ENCODE measurements at places on chromosomes 7 and 10.

GRCh38 chr7:32679192-32679591, 183.9 kb downstream of the AVL9 start:
- DNase-seq, result no peak

GRCh38 chr7:29115753-29116152, 30.6 kb downstream of the CPVL start:
- no peak for DNase-seq

GRCh38 chr10:62037166-62037831, 135.8 kb downstream of the ARID5B start:
- no peak for DNase-seq

GRCh38 chr10:86288695-86289576, 77.7 kb downstream of the GRID1 start:
- no peak for DNase-seq

DNA sequence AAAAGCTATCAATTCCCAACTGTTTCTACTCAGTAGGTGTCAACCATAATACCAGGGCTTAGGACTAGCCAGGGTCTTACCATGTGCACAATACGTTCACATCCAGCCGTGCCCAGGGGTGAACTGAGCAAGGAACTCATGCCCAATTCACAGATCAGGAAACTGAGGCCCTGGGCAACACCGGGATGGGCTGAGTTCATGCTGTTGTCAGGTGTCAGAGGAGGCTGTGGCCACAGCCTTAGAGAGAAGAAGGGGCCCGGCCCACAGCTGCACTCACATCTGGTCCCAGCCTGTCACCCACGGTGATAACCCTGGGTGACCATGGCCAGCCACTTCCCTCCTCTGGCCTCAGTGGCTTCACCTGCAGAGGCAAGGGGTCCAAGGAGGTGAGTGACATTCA, 92.0 kb downstream of the FAM53B start:
- DNase-seq, result peak; percentile 19

- peak; percentile 61 for DNase-seq
These were observed at the start of gene ATRNL1 for GRCh38 chr10:115093286-115093775. ATRNL1 (plus strand) TSS chr10:115093365; CDS start chr10:115093751, 386 bp downstream.

GRCh38 chr10:59688921-59689351, 20.7 kb downstream of the SLC16A9 start:
- DNase-seq, result no peak

DNA sequence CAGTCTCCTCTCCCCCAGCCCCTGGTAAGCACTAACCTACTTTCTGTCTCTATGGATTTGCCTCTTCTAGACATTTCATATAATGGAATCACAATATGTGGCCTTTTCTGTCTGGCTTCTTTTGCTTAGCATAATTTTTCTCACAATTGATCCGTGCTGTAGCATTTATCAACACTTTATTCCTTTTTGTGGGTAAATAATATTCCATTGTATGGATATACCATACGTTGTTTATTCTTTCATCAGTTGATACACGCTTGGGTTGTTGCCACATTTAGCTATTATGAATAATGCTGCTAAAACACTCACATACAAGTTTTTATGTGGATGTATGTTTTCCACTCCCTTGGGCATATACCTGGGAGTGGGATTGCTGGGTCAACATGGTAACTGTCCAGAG, 25.8 kb downstream of the MCM10 start:
- DNase-seq, result no peak

DNA sequence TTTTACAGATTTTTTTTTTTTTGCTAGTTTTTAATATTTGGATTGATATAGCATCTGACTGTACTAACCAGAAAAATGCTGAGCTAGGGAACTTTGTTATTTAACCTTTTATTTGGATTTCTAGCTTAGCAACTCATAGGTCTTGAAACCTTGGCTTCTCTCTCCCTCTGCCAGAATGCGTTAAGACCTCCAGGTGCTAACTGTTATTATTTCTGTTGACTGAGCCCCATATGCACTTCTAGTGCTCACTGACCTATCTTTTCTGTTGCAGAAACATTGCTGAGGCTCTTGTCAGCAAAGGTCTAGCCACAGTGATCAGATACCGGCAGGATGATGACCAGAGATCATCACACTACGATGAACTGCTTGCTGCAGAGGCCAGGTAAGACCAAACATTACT, 143.6 kb downstream of the LRRC4 start:
- DNase-seq, result no peak

DNA sequence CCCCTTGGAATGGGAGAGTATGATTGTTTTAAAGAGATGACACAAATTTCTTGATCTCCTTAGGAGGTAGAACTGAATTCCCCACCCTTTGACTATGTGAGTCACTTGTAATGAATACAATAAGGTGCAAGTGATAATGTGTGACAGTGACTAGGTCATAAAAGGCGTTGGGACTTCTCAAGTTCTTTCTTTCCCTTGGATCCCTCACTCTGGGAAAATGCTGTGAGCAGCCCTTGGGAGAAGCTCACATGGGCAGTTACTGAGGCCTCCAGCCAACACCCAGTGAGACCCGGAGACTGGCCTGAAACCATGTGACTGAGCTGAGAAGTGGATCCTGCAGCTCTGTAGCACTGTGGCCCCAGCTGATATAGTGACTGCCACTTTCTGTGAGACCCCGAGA, 66.4 kb upstream of the FAM180A start:
- DNase-seq, result no peak

DNA sequence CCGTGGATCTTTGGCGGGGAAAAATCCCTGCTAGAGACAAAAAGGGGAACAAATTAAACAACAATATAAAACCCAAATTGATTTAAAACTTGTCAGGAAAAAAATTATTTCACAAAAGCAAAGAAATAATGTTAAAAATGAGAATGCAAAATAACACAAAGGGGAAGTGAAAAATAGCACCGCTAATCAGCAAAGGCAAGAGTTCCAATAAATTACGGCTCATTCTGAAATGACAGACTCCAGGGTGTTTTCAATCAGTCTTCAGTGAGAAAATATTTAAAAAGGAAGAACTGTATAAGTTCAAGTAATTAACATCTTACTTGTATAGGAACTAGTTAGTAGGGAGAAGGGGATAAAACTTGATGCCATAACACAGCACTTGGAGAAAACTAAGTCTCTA, 336.8 kb downstream of the LRRTM3 start:
- no peak for DNase-seq

- DNase-seq, result peak; percentile 83
These were observed 1.5 kb upstream of the NRP1 start for GRCh38 chr10:33335801-33336581.

GRCh38 chr7:100692578-100692961, 1.5 kb downstream of the GIGYF1 start:
- DNase-seq, result no peak

DNA sequence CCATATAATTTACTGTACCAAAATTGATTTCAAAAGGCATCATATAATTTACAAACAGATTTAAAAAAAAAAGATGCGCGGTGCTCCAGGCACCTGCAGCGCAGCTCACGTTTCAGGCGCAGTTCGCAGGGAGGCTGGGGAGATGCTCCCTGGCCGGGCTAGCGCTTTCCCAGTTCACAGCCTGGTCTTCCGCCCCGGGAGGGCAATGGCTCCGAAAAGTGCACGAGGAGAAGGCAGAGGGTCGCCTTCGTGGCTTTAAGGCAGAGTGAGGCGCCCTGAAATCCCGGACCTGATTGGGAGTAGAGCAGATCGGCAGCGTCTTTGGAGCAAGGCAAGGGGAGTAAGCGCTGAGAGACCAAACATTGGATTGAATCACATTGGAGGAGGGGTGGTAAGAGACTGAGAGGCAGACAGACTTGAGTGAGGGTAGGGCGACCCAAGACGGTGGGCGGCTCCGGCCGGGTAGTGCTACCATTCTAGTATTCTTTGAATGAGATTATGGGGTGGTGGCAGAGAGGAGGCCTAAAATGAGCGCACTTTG, 1.5 kb downstream of the NEUROG3 start:
- no peak for DNase-seq

GRCh38 chr7:93530701-93531100, 43.8 kb downstream of the CALCR start:
- DNase-seq, result no peak

GRCh38 chr7:144884896-144885295, 49.0 kb upstream of the TPK1 start:
- no peak for DNase-seq

DNA sequence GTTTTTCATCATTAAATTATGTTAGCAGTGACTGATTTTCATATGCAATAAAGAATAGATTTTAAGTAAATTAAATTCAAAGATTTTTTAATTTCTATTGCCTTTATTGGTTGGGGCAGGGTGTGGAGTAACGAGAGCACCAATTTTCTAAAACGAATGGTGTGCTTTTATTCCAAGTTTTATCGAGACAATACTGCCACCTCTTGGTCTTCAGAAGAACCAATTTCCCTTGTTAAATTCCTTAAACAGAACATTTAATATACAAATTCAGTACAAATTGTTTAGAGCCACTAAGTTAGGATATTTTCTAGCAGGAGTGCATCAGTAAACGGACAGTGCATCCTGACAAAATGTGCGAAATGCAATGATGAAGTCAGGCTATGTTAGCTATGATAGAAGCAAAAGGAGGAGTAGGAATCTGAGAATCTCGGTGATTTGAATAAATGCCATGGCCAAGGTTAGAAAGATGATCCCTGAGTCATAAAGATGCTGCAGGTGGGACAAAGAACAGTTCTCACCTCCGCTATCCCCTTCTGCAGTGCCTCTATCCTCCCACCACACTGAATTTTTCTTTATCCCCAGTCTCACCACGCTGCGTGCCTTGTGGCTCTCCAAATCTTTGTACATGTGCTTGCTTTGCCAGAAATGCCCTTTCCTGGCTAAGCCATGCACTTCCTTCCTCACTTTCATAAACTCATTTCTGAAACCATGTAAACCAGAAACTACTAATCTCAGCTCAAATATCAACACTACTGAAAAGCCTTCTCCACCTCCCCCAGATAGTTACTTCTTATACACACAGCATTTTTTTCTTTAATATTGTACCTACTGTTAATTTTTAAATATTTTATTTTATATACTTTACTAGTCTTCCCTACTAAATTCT, 31.9 kb upstream of the AGBL3 start:
- DNase-seq, result no peak

GRCh38 chr7:129859183-129859582, 93.6 kb downstream of the UBE2H start:
- DNase-seq, result no peak

DNA sequence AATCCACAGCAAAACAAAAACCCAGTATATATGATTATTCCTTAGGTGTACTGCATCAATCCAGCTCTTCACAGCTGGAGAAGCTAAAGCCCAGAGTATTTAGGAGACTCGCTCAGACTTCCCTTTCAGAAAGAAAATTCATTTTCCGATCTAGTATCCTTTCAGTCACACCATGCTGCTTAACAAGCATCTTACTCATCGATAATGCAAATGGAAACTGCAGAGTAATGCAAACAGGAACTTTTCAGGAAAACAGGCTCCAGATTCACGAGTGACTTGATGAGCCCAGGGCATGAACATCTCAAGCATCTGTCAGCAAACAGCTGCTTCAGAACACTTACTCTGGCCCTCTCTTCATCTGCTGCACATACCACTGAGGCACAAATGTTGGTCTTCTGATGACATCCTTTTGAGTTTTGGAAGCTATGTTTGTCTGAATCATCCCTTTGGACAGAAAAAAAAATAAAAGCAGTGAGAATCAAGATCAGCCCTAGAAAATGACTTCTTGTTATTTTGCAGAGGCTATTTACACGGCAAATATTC, 24.9 kb upstream of the ZC3HAV1L start:
- no peak for DNase-seq

- no peak for DNase-seq
These were observed 5.4 kb upstream of the ZMYND11 start for GRCh38 chr10:129810-130209.

- DNase-seq, result peak; percentile 42
These were observed 145.6 kb downstream of the ADAM12 start for GRCh38 chr10:126242397-126243260.

DNA sequence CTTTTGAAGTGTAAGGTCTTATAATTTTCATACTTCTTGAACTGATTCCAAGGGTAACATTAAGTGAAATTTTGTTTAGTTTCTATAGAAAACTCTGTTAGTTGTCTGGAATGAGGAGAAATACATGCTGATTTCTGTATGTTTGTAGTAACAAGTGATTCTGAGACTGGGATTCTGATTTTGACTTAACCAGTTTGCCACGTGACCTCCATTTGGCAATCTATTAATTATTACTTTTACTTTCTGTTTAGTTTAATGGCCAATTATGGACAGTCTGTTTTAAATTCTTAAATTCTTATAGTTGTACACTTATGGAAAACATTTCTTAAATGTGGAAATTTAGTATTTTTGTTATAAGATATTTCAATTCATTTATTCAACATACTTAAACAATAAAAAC, 163.1 kb downstream of the ADK start:
- no peak for DNase-seq

GRCh38 chr10:34299105-34299611, 515.9 kb downstream of the PARD3 start:
- no peak for DNase-seq

DNA sequence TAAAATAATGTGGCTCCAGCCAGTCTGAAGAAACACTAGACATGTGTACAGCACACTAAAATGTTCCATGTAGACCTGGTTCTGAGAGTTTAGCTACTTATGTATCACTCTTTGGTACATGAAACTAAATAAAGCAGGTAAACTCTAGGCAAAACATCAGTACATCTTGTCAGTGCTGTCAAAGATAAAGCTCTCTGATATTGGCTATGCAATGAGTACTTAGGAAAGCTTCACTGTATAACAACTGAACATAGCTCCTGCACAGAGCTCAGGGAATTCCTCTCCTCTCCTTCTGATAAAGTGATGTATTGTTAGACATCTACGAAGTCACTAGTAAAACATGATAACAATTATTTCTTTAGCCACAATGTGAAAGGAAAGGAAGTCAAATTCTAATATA, 3.5 kb downstream of the LRRN3 start:
- DNase-seq, result no peak

DNA sequence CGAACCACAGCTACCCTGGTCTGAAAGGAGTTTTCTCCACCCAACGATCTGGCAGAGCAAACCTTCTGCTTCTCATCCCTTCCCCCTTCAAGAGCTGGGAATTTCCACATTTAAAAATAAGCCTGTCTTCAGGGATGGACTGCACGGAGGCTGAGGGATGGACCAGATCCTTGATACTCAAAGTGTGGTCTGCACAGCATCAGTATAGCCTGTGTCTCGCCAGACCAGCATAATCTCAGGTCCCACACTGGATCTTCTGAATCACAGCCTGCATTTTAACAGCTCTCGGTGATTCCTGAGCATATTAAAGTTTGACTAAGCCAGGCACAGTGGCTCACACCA, 7.1 kb downstream of the KCNMA1 start:
- no peak for DNase-seq

- no peak for DNase-seq
These were observed at the start of gene SLC26A5 for GRCh38 chr7:103446049-103446520. SLC26A5 (minus strand) TSS chr7:103446207; CDS start chr7:103421514, 24,693 bp downstream.

- no peak for DNase-seq
These were observed 129.2 kb upstream of the CDCA7L start for GRCh38 chr7:22074897-22075296.

DNA sequence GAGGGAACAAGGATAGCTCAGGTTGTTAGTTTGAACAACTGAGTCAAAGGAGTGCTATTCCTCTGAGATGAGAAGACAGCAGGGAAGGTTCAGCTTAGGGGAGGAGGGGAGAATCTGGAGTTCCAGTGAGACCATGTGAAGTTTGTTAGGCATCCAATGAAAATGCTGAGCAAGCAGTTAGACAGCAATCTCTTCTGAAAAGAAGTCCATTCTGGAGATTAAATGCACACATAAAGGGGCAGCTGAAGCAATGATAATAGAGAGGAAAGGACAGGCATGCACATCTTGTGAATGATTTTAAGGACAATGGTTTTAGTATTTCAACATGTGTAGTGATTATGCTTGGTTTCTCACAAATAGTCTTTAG, 89.7 kb upstream of the GHITM start:
- DNase-seq, result no peak

Measured in heart left ventricle (tissue), 16 donors.